ENCODE measurements at places on chromosomes 3 and 15.

GRCh38 chr3:194231929-194232832 is 96.2 kb downstream of the HES1 start:
- DNase-seq = no peak

DNA sequence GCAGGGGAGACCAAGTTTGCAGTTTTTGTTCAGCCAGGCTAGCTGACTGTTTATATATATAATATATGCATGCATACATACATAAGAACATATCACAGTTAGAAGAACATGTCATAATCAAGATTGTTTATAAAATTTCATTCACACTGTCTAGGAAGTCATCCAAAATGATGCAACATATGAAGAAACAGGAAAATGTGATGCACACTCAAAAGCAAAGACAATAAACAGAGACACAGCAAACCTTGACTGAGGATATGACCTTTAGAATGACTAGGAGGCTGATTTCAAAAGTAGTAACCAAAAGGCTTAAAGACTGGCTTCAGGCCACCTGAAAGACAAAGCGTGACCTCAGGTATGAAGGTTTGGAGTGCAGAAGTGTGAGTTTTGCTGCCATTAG is 166.2 kb upstream of the NDN start:
- DNase-seq = no peak

DNA sequence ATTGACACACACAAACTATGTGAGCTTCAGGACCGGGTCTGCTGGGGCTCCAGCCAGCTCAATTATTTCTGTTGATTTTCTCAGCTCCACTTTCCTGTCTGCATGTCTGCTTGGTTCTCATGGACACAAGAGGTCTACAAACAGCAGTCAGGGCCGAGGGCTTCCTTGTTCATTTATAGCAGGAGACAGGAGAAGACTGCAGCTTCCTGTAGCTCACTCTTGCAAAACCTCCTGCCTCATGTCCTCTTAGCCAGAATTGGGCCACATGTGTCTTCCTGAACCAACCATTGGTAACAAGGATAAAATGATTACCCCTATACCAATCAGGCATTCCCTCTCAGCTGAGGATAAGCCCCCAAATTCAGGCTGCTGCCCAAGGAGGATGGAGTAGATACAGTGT is 182.8 kb downstream of the TLE3 start:
- DNase-seq = no peak

DNA sequence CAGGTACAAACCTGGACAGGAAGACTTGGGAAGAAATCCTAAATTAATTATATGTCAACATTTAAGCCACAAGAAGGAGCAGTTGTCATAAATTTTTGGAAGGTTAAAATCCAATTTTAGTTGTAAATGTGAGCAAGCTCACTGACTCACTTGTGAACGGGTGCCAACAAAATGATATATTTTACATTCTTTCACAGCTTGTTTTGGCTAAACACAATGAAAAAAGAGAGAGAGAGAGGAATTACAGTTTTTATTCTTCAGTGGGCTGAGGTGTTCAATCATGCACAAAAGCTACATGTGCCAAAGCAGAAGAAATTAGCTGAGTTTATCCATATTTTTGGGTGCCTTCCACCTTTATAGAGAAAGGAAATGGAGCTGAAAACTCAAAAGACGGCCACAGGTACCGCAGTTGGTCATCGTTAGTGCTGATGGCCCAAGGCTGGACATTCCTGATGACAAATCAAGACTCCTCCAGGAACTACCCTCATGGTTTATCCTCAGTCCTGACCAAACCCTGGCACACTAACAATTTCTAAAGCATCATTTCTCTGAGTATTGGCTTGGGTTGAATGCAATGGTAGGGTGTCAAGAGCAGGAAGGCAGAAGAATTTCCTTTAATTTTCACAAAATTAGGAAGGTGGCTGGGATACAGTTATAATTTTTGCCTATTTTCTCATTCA is 37.6 kb upstream of the WNT5A start:
- DNase-seq = no peak

- DNase-seq = no peak
These were observed 134.3 kb upstream of the RARB start for GRCh38 chr3:25293736-25294135.

DNA sequence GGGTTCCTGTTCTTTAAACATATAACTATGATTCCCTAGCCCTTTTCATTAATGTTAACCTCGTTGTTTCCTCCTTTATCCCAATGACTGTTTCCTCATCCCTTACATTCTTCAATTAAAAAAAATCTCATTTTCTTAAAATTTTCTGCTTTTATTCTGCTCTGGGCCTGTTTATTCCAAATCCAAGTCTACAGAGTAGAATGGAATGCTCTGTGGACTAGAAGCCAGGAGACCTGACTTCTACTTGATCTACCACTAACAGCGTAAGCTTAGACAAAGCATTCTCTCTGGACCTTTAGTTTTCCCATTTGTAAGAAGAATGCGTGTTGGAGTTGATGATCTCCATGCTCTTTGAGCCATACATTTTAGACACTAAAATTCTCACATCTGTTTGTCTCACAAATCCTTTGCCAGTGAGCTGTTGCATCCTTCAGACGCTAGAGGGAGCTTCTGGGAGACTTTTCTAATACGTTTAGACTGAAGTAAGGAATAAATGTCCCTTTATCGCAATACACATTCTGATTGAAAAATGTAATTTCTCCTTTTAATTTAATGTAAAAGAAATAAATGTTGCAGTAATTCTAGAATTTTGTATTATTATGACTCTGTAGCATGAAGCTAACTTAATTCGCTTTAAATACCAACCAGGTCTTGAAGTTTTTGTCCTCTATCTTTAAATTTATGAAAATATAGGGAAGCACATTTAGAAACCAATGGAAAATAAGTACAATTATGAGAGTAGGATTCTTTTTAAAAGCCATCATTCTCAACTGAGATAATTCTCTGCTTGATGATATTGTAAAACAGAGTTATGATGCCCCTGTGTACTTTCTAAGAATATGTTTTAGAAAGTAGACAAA is 21.7 kb upstream of the GMNC start:
- DNase-seq = no peak

DNA sequence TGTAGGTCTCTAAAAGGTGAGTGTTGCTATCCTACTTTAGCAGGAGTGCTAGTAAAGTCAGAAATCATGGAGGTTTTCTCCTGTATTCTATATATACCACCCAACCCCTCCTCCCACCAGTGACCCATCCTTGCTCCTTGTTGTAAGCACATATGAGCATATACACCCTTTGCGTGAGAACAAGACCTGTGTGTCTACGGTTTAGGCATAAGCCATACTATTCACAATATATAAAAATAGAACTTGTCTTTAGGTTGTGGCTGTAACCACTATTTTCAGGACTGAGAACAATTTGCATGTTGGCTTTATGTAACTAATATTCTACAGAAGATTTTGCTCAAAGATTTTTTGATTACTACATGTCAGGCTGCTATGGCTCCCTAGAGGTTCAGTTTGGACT is 59.1 kb upstream of the TOP2B start:
- no peak for DNase-seq

All from anterior cingulate cortex (tissue), 58 donors.